Adrenal gland (tissue), 19 donors: ENCODE measurements at places on chromosomes 6 and 20.
A peak's percentile ranks its signal among the peaks of the same experiment; 100 is the strongest.

- H3K4me1 ChIP-seq = no peaks in the 10 kb centered on the region
- H3K27ac ChIP-seq = no peak overlapping the region
- H3K36me3 ChIP-seq = no peaks in the 10 kb centered on the region
These were observed 516.7 kb downstream of the HDGFL1 start for GRCh38 chr6:23086100-23086499.

- no peak overlapping the region for H3K27ac ChIP-seq
- no peaks in the 10 kb centered on the region for H3K36me3 ChIP-seq
- H3K4me3 ChIP-seq = no peak overlapping the region
- no peaks in the 10 kb centered on the region for H3K27me3 ChIP-seq
- DNase-seq = no peak
- no peaks in the 10 kb centered on the region for H3K4me1 ChIP-seq
These were observed 4.7 kb upstream of the SLC17A4 start for GRCh38 chr6:25749837-25750236.

- H3K4me1 ChIP-seq = peaks cover 17% of the 10 kb centered on the region
- H3K27ac ChIP-seq = peak overlapping the region; percentile 93
- no peak for DNase-seq
- H3K27me3 ChIP-seq = no peaks in the 10 kb centered on the region
- H3K36me3 ChIP-seq = no peaks in the 10 kb centered on the region
These were observed 25.8 kb downstream of the SERPINB9 start for GRCh38 chr6:2877057-2877882.

- H3K27me3 ChIP-seq = no peaks in the 10 kb centered on the region
- H3K4me1 ChIP-seq = peaks cover 4% of the 10 kb centered on the region
- DNase-seq = no peak
- H3K4me3 ChIP-seq = no peak overlapping the region
- no peak overlapping the region for H3K27ac ChIP-seq
These were observed 80.9 kb downstream of the PLCB4 start for GRCh38 chr20:9149796-9150195.

- no peaks in the 10 kb centered on the region for H3K36me3 ChIP-seq
- H3K27ac ChIP-seq = no peak overlapping the region
- peaks cover 10% of the 10 kb centered on the region for H3K27me3 ChIP-seq
- peaks cover 6% of the 10 kb centered on the region for H3K4me1 ChIP-seq
- DNase-seq = no peak
These were observed 3.9 kb downstream of the CD109 start for GRCh38 chr6:73699676-73700459.

- peaks cover 7% of the 10 kb centered on the region for H3K4me1 ChIP-seq
- no peaks in the 10 kb centered on the region for H3K27me3 ChIP-seq
- no peak overlapping the region for H3K27ac ChIP-seq
- DNase-seq = no peak
- H3K36me3 ChIP-seq = no peaks in the 10 kb centered on the region
- no peak overlapping the region for H3K4me3 ChIP-seq
These were observed 161.5 kb upstream of the MAN1A1 start for GRCh38 chr6:119511024-119511423.

- H3K36me3 ChIP-seq = no peaks in the 10 kb centered on the region
- no peak overlapping the region for H3K4me3 ChIP-seq
- H3K4me1 ChIP-seq = no peaks in the 10 kb centered on the region
- H3K27me3 ChIP-seq = no peaks in the 10 kb centered on the region
- no peak for DNase-seq
- H3K27ac ChIP-seq = peak overlapping the region; percentile 83
These were observed 83.9 kb upstream of the GPR6 start for GRCh38 chr6:109894181-109894580.

- peaks cover 17% of the 10 kb centered on the region for H3K27me3 ChIP-seq
- no peaks in the 10 kb centered on the region for H3K36me3 ChIP-seq
- H3K4me1 ChIP-seq = no peaks in the 10 kb centered on the region
- DNase-seq = no peak
These were observed 43.1 kb upstream of the GATA5 start for GRCh38 chr20:62518911-62519310.

GRCh38 chr6:136783495-136784270 lies 8.6 kb downstream of the MAP3K5 start:
- H3K4me3 ChIP-seq = no peak overlapping the region
- peaks cover 69% of the 10 kb centered on the region for H3K4me1 ChIP-seq
- DNase-seq = no peak
- peak overlapping the region; percentile 36 for H3K27ac ChIP-seq
- peaks cover 4% of the 10 kb centered on the region for H3K36me3 ChIP-seq

GRCh38 chr6:50815436-50816114 lies 3.1 kb upstream of the TFAP2B start:
- H3K4me3 ChIP-seq = peak overlapping the region; percentile 10
- no peak for DNase-seq
- H3K27ac ChIP-seq = no peak overlapping the region
- peaks cover 13% of the 10 kb centered on the region for H3K4me1 ChIP-seq
- H3K36me3 ChIP-seq = no peaks in the 10 kb centered on the region

GRCh38 chr6:122788663-122789181 lies 336 bp upstream of the SMPDL3A start:
- DNase-seq = no peak
- peak overlapping the region; percentile 95 for H3K27ac ChIP-seq
- H3K36me3 ChIP-seq = no peaks in the 10 kb centered on the region
- H3K4me3 ChIP-seq = peak overlapping the region; percentile 9

DNA sequence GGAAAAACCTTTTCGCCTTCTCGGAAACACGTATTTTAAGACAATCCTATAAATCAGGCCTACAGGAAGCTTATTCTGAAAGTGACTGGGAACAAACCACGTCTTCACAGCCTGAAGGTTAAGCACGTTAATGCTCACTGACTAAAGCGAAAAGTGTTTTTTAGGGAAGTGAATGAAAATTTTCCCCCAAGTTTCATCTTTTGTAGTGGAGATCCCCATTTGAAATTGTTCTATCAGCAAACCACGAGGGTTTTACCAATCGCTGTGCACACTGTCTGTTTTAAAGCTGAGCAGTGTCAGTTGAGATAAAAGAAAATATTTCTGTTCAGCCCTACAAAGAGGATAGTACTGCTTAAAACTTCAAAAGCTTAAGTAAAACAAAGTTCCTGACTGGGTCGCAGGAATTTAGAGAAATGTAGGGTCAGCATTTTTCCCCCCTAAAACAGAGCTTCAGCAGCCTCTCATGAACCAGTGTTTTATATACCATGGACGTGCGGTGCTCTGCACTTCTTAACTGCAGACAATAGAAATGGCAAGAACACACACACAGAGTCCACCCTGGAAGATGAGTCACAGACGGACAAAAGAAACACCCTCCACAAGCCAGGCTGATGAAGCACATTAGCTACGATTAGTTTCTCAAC lies 34.9 kb downstream of the SLC22A23 start:
- H3K27ac ChIP-seq = no peak overlapping the region
- no peak for DNase-seq
- no peaks in the 10 kb centered on the region for H3K27me3 ChIP-seq
- no peak overlapping the region for H3K4me3 ChIP-seq
- H3K36me3 ChIP-seq = no peaks in the 10 kb centered on the region

- no peaks in the 10 kb centered on the region for H3K36me3 ChIP-seq
- no peaks in the 10 kb centered on the region for H3K27me3 ChIP-seq
- no peak overlapping the region for H3K4me3 ChIP-seq
- DNase-seq = no peak
These were observed 164.4 kb upstream of the QKI start for GRCh38 chr6:163250116-163250515.

DNA sequence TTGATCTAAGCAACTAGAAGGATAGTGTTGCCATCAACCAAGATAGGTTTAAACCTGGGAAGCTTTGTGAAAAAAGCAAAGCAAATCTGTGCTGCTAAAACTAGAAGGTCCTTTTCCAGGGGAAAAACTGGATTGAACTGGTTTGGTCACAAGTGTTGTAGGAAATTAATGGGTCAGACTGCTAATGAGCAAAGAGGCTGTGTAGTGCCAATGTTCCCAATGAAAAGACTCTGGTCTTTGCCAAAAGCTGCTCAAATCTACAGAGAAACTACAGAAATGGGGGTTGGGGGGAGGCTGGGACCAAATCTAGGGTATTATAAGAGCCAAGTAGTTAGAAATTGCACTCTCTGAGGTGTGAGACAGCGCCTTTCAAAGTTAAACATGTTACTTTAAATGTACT lies 85.0 kb downstream of the PLCG1 start:
- H3K36me3 ChIP-seq = no peaks in the 10 kb centered on the region
- H3K4me3 ChIP-seq = no peak overlapping the region
- no peaks in the 10 kb centered on the region for H3K27me3 ChIP-seq
- peaks cover 32% of the 10 kb centered on the region for H3K4me1 ChIP-seq

DNA sequence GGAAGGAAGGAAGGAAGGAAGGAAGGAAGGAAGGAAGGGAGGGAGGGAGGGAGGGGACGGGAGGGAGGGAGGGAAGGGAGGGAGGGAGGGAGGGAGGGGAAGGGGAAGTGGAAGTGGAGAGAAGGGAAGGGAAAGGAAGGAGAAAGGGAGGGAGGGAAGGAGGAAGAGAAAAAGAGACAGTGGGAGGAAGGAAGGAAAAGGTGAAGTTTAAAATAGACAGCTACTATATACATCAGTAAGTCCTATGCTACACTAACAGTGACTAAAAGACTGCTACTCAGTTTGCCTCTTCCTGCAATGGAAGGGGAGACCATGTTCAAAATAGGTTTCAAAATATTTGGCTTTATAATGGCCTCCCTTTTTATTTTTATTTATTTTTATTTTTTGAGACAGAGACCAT lies 22.5 kb downstream of the MAP3K5 start:
- H3K27me3 ChIP-seq = no peaks in the 10 kb centered on the region
- DNase-seq = no peak
- H3K4me1 ChIP-seq = peaks cover 66% of the 10 kb centered on the region
- no peak overlapping the region for H3K4me3 ChIP-seq
- H3K36me3 ChIP-seq = no peaks in the 10 kb centered on the region
- no peak overlapping the region for H3K27ac ChIP-seq
